ENCODE measurements at places on chromosomes 12 and 14.

DNA sequence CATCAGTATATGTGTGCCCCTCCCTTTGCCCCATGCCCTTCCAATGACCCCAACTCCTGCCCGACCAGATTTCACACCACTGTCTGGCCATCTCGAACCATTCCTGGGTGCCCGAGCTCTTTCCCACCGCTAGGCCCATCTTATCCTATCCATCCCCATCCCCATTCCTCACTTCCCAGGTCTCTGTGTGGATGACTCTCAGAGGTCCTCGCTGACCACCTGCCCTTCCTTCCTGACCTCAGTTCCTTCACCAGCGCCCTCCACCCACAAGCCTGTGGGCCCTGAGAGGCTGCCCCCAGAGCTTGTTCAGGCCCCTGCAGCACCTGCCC lies 49.1 kb downstream of the CYP46A1 start:
- DNase-seq: no peak

GRCh38 chr12:106631150-106631549 lies 48.3 kb downstream of the RFX4 start:
- no peak for DNase-seq

DNA sequence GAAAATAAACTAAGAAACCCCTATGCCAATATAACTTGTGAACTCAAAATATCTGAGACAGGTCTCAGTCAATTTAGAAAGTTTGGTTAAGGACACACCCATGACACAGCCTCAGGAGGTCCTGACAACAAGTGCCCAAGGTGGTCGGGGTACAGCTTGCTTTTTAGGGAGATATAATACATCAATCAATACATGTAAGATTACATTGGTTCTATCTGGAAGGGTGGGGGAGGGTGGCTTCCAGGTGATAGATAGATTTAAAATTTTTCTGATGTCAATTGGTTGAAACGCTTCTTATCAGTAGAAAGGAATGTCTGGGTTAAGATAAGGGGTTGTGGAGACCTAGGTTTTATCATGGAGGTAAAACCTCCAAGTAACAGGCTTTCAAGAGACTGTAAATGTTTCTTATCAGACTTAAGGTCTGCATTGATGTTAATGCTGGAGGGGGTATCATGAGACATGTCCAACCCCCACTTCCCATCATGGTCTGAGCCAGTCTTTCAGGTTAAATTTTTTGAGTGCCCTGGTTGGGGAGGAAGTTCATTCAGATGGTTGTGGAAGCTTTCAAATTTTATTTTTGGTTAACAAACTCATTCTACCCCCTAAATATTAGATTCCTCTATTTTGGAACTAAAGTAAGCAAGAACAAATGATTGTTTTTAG lies 82.0 kb upstream of the RASSF8 start:
- no peak for DNase-seq

GRCh38 chr12:31009976-31010375 lies 63.7 kb upstream of the DDX11 start:
- DNase-seq: no peak

DNA sequence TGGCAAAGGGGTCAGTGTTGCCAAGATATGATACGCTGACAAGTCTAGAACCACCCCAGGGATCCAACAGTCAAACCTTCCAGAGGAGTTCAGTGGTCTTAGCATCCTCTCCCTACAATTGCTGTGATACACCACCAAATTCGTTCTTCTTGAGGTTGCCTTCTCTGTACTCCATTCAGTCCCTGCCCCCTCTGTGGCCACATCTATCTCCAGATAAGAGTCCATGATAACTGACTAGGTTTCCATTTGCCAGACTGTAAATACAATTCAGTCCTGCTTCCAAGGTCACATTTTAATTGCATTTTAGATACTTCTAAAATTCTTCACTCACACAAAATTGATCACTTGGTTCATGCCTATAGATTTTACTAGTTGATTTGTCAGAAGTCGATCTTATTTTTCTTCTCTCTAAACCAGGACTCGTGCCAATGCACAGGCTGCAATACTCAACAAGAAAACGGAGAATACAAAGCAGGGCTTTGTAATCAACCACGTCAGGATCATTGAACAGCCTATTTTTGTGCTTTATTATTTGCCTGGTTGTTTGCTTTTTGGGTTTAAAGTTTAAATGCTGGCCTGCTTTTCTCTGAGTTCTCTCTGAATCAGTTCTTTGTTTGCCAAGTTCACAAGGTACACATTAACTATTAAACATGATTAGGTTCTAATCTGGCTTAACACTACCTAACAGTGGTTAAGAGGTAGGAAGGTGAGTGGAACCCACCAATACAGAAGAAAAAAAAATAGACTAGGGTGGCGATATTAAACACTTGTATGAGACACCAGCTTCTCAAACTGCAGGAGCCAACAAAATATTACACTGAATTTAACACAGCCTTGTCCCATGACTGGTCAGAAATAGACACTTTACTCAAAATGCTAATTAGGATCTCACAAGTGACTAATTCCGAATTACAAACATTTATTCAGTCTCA lies 5.3 kb upstream of the TSPAN8 start:
- DNase-seq: no peak

GRCh38 chr12:96770219-96771102 lies 136.6 kb upstream of the NEDD1 start:
- no peak for DNase-seq

DNA sequence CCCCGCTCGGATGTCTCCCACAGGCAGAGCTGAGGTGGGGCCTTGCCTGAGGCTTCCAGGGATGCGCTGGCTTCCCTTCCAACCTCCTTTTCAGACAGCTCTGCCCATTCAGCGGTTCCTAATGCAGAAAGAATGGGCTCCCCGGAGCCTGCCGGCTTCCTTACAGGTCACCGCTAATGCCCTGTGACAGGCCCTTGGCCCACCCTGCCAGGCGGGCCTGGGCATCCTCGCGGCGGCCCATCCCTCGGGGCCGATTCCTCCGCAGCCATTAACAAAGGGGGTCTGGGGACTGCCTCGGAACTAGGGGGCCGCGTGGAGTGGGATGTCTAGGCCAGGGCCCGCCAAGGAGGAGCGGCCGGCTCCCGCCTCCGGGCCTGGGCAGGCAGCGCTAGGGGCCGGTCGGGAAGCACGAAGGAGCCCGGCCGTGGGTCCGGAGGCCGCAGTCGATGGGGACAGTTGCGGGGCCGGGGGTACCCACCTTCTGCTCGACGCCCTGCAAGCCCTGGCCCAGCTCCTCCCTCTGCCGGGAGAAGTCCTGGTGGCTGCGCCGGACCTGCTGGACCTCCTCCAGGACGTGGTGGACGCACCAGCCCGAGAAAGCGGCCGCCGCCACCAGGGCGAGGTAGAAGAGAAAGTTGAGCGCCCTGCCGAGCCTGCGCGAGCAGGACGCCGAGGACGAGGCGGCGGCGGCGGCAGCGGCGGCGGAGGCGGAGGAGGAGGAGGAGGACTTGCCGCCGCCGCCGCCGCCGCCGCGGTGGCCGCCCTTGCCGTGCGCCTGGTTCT lies 738 bp downstream of the CKAP4 start:
- DNase-seq: no peak

Data from HS-27A (cell line).